ENCODE measurements at places on chromosomes 13 and 19. TPM values are rescaled to one million over a fixed set of nuclear protein-coding genes. Genes with fewer than 3 reads are reported as not detected.
A peak's percentile ranks its signal among the peaks of the same experiment; 100 is the strongest.

Gene FPR1
- total RNA-seq: 9.4 TPM

Gene KLK3
- total RNA-seq: not detected

Gene C13orf42
- not detected for total RNA-seq

Gene DPF1
- 1.7 TPM for total RNA-seq

Gene OR10H5
- total RNA-seq: not detected

Gene SULT2A1
- total RNA-seq: not detected

DNA sequence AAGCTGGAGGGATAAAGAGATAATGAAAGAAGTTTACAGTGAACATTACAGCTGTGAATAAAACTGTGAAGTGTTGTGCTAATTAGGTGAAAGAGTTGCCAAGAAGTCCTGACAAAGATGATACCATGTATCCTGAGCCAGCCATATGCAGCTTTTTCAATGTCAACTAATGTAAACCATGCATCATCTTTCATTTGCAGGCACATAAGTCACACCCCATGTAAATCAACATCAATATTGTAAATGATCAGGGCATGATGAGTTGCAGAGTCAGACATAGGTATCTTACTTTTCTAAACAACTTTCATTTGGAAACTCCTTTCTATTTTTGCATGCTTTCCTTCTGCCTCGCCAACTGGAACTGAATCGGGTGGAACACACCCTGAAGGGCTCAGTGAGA lies 569.1 kb downstream of the TBC1D4 start:
- no peak for DNase-seq

- DNase-seq: no peak
These were observed 48.4 kb downstream of the CAB39L start for GRCh38 chr13:49395451-49395865.

- no peak for DNase-seq
These were observed 816.8 kb upstream of the PCDH9 start for GRCh38 chr13:68046903-68047302.

DNA sequence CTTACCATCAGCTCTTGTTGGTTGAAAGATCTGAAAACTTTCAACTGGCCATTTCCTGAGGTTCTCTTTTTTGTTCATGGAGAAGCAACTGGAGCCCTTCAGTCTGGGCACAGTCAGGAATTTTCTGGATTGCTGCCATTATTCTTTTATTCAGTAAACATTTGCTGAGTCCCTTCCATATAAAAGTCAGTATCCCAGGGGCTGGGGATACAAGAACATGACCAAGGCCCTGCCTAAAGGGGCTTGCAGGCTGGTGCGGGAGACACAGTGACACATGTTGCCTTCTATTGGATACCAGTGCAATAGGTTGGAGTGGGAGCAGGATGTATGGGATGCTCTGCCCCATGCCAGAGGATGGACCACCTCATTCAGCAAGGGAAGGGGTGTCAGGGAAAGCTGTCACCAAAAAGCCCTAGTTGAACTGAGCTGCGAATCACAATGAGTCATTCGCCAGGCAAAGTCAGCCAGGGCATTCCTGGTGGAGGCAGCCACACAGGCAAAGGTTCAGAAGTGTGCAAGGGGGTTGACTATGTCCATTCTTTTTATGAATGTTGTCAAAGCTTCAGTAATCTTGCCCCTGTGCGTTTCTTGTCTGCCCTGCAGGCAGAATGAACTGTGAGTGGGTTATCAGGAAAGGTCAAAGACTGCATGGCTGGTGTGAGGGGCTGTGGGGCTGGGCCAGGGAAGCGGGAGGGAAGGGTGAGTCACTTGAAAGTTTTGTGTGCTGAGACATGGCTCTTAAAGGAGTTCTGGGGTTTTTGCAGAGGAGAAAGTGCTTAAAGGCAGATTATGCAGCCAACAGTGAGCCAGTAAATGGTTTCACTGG lies 395.9 kb downstream of the KCNRG start:
- DNase-seq: peak; percentile 97

DNA sequence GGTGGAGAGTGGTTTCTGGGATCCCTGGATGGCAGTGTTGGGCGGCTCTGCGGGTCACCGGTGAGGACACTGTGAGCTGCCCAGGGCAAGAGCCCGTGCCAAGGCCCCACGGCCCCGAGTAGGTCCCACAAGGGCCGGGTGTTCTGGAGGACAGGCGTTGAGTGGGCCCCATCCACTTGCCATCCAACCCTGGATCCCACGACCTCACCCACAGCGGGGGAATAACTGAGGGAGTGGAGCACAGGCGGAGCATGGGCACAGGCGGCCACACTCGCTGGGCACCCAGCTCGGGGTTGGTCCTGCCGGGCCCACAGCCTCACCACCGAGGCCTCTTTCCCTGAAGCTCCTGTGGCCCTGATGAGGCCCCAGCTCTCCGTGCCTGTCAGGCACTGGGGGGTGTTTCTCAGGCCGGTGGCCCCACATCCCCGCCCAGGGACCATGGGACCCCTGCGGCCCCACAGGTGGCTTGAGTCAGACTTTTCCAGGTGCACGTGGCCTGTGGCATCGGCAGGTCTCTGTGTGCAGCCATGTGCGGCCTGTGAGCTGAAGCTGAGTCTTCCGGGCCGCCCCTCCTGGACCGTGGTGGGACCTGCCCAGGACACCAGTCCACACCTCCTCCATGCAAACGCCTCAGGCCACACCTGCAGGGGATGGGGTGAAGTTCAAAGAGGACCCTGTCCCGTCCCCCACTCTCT lies 16.6 kb downstream of the TMEM255B start:
- no peak for DNase-seq

DNA sequence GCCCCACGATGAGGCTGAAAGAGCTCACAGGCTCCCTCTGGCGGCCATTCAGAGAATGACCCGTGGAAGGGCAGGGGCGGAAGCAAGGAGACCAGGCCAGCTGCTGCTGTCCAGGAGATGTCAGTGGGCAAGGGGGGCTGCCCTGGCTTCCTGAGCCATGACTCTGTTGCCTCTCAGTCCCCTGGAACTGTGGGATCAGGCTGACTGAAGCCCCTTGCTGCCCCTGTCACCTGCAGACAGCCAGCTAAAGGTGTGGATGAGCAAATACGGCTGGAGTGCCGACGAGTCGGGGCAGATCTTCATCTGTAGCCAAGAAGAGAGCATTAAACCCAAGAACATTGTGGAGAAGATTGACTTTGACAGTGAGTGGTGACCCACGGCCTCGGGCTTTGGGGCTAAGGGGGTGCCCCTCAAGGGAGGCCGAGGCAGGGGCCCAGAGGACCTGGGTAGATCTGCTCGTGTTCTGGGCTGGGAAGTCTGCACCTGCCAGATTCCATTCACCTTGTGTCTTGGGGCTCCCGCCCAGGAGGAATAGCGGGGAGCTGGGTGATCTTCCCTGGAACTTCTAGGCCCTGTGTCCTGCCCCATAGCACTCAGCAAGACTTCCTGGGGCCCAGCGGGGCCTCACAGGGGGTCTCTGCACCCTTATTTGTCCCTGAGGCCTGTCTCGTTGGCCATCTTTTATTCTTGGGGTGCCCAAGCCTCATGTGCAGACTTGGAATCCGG lies 12.5 kb upstream of the ACTN4 start:
- DNase-seq: peak; percentile 62

- DNase-seq: no peak
These were observed 900.1 kb downstream of the PCDH9 start for GRCh38 chr13:66329988-66330451.

GRCh38 chr13:35566340-35566739 lies 89.9 kb upstream of the MAB21L1 start:
- DNase-seq: no peak

GRCh38 chr19:18650468-18651041 lies 13.7 kb downstream of the KLHL26 start:
- peak; percentile 58 for DNase-seq

DNA sequence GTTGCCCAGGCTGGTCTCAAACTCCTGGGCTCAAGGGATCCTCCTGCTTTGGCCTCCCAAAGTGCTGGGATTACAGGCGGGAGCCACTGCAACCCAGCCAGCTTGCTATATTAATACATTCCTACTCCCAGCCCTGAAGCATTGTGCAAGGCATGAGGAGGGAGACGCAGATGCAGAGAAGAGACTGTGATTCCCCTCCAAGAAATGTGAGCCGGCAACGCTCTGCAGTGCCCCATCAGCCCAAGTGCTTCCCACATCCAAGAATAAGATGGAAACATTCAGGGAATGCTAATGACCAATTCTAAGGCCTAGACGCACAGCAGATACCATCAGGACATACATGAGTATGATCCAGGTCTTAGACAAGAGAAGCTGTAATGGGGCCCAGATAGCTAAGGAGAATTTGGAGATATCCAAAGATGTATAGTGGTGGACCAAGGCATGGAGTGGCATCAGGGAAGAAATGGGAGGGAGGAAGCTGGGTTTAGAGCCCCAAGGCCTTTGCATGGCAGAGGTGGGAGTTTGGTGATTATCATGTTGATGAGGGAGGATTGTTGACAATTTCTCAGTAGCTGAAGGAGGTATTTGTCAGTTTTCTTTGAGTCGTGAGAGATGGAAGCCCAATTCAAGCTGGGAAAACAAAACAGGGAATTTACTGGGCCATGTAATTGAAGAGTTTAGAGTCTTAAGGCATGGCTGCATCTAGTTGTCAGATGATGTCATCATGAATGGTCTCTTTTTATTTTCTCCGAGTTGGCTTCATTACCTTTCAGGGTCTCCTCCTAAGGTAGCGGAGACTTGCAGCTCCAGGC lies 2.9 kb downstream of the PPM1N start:
- no peak for DNase-seq

DNA sequence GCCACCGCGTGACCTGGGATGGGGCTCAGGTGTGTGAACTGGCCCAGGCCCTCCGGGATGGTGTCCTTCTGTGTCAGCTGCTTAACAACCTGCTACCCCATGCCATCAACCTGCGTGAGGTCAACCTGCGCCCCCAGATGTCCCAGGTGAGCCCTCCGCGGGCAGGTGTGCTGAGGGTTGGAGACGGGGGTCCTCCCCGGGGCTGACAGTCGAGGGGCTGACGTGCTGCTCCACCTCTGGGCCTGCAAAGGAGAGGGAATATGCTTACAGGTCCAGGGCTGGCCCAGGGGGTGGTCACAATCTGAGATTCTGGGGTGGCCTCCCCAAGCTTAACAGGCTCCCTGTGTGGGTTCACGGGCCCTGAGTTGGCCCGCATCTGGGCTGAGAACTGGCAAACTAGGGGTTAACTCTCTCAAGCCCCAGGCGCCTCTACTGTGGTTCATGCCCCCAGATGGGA lies 386 bp downstream of the VAV1 start:
- no peak for DNase-seq

DNA sequence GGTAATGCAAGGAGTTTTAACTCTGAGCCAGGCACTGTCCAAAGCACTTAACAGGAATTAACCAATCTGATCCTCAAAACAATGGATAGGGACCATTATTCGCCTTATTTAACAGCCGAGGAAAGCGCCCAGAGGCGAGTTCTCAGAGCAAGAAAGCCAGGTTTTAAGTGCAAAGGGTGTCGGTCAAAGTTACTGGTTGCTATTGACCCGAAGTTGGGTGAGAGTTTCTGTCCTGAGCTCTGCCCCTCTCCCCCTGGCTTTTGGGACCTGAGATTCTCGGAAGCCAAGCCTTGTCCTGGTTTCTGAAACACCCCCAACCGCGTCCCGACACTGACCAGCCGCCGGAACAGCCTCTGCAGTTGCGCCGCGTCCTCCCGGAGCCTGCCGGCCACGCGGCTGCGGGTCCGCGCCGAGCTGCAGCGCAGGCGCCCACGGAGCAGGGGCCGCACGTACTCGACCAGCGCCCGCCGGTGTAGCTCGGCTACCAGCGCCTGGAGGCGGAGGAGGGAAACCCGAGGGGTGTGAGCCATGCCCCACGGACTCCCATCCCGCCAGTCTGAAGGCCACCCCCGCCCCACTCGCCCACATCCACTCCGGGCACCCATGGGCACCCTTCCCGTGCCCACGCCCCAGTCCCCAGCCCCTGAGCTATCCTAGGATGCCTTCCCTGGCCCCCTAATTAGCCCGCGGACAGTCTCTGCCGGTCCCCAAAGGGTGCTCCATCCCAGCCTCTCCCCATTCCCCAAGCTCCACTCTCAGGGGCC lies 27.8 kb downstream of the EXOC3L2 start:
- DNase-seq: no peak

- no peak for DNase-seq
These were observed 142.3 kb upstream of the SOX21 start for GRCh38 chr13:94854688-94855087.

DNA sequence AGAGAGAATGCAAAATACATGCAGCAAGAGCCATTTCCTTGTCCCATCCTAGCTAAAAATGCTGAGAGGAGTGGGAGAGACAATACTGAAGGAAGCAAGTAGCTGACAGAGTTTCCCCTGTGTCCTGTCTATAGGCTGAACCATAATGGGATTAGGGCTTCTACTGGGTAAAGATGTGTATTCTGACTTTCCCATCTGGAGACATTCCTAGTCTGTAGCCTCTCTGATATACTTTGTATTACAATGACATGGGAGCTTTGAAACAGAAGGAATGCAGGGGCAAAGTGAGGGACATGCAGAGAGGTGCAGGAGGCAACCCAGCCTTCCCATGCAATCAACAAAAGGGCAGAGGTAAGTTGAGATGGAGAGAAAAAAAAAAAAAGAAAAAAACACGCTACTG lies 10.5 kb upstream of the GPC6 start:
- no peak for DNase-seq

DNA sequence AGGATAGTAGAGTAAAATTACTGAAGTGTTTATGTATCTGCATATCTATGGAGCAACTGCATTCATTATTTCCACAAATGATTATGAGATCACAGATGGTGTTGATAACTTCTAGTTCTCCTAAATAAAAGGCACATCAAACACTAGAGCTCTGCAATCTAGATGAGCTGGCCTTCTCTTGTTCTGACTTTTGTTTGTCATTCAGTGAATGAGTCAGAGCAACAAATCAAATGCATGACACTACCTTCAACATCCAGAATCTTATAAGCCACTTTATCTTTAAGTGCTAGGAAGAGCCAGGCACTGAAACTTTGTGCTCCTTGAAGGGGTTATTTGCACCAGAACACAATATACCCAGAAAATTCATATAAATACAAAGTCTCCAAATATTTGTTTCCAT lies 456.0 kb downstream of the PCDH17 start:
- DNase-seq: no peak

DNA sequence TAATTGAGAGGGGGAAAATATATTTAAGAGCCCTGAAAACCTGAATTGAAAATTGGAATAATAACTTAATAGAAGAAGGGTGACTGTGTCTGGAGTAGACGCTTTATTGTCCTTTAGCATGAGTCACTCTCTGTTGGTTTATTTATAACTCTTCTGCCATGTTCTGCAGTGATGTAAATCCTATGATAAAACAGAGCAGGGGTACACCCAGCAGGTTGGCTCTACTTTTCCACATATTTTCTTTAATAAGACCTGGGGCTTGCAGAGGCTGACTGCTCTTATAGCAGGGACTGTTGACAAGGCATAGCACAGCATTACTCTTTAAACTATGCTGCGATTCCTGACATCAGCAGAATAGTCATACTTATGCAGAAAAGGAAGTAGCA lies 389.9 kb upstream of the PCDH9 start:
- DNase-seq: no peak

DNA sequence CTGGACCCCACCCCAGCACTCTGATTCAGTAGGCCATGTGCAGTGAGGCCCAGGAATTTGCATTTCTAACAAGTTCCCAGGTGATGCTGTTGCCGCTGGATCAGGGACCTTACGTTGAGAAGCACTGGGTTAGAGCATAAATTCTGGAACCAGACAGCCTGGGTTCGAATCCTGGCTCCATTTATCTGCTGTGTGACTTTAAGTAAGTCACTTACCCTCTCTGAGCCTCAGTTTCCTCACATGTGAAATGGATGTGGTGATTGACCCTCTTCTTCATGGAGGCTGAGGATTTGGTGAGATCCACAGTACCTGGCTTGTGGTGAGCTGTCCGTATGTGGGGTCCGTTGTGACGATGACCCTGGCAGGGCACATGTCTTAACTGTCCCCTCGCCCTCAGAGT lies 15.9 kb downstream of the HIPK4 start:
- no peak for DNase-seq
